HFFc6 (cell line): ENCODE measurements at places on chromosomes 6 and 20. TPM values are rescaled to one million over a fixed set of nuclear protein-coding genes. Genes with fewer than 3 reads are reported as not detected.

C6orf120 gene
- 46.1 to 49.5 TPM (median 48.0 TPM) in 3 replicates for total RNA-seq

SERINC3 gene
- 171 to 186 TPM (median 175 TPM) in 3 replicates for total RNA-seq

DDX43 gene
- not detected in 3 replicates for total RNA-seq

SNX5 gene
- total RNA-seq, result 61.0 to 82.7 TPM (median 72.1 TPM) in 3 replicates

GRCh38 chr20:49560646-49561045, 7.3 kb downstream of the PTGIS start:
- DNase-seq, result no peak

GRCh38 chr6:159035891-159036290, 8.9 kb downstream of the TAGAP start:
- no peak for DNase-seq
